Umbilical cord (tissue), 2 donors: ENCODE measurements at places on chromosomes 4 and X. TPM values are rescaled to one million over a fixed set of nuclear protein-coding genes. Genes with fewer than 3 reads are reported as not detected.
A peak's percentile ranks its signal among the peaks of the same experiment; 100 is the strongest.

- DNase-seq, result no peak
These were observed 7.5 kb downstream of the STOX2 start for GRCh38 chr4:183912585-183912984.

DNA sequence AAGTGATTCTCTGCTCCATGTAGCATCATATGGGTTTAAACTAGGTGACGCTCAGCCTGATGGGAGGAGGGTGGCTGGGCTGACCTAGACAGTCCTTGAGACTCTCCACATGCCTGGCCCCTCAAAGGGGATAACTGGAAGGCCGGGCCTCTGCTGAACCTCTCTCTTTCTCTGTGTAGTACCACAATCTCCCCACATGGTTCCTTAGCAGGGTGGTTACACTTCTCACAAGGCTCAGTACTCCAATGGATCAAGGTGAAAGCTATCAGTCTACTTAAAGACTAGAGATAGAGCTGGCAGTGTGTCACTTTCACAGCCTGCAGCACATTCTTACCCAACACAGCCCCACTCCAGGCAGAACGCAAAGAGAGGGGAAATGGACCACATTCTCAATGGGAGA lies 80.4 kb downstream of the LDB2 start:
- no peak for DNase-seq

GRCh38 chr4:55181010-55182005 lies 55.9 kb upstream of the KDR start:
- DNase-seq, result peak; percentile 66

GRCh38 chrX:5733501-5733900 lies 495.2 kb downstream of the NLGN4X start:
- DNase-seq, result no peak

DNA sequence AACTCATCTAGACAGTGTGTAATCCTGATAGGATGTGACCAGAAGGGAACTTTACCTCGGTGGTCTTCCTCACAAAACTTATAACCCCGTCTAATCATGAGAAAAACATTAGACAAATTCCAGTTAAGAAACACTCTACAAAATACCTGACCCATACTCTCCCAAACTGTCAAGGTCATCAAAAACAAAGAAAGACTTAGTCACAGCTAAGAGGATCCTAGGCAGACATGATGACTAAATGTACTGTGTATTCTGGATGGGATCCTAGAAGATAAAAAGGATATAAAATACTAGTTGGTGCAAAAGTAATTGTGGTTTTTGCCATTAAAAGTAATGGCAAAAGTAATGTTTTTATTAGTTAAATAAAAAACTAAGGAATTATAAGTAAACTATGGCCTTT lies 81.6 kb downstream of the DTHD1 start:
- no peak for DNase-seq

The GPR82 gene
- 0.72 TPM for total RNA-seq

The MMRN1 gene
- total RNA-seq, result 17.8 TPM

The AKAP4 gene
- 0.24 TPM for total RNA-seq

The SPP1 gene
- total RNA-seq, result 1,479 TPM

The TRPC5OS gene
- 4.8 TPM for total RNA-seq
